CD8-positive, alpha-beta memory T cell (primary cell): ENCODE measurements at places on chromosomes 11 and 22.

GRCh38 chr11:22582151-22582410 is 43.5 kb downstream of the FANCF start:
- no peak for DNase-seq

- DNase-seq: no peak
Observed at GRCh38 chr22:23704829-23705228, 14.0 kb downstream of the RGL4 start.

DNA sequence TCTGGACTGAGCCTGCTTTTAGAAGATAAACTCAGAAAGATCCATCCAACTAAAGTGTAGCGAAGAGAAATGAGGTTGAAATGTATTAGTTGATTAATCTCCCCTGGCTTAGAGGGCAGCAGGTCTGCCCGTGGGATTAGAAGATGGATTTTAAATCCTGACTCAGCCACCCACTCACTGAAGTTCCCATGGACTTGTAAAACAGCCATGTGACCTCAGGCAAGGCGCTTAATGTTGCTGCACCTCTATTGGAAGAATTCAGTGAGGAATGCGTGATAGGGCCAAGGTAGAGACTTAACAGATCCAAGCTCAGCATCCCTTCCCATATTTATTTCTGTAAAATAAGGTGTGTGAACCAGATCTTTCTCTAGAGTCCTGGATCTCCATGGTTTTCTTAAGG is 45.1 kb upstream of the ELF5 start:
- no peak for DNase-seq

GRCh38 chr22:28478564-28478963 is 201.1 kb downstream of the TTC28 start:
- no peak for DNase-seq

DNA sequence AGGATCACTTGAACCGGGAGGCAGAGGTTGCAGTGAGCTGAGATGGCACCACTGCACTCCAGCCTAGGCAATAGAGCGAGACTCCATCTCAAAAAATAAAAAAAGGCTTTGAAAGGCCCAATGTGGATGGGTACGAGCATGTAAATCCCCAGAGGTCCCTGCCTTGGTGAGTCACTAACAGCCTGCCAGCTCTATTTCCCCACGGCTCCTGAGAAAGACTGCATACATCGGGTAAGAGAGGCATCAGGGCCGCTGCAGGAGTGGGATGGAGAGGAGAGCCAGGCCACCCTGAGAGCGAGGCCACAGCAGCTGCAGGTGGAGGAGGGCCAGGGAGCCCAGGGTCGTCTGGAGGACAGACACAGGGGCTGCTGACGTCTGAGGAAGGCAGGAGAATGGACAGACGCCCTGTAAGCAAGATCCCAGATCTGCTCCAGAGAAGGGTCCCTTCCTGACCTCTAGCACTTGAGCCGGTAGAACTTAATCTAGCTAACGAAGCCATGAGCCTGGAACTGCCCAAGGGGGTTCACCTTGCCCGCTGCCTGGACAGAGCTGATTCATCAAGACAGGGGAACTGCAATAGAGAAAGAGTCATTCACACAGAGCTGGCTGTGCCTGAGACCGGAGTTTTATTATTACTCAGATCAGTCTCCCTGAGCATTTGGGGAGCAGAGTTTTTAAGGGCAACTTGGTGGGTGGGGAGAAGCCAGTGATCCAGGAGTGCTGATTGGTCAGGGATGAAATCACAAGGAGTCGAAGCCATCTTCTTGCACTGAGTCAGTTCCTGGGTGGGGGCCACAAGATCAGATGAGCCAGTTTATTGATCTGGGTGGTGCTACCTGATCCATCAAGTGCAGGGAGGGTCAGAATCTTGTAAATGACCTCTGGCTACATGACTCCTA is 5.1 kb upstream of the KRTAP5-9 start:
- no peak for DNase-seq

DNA sequence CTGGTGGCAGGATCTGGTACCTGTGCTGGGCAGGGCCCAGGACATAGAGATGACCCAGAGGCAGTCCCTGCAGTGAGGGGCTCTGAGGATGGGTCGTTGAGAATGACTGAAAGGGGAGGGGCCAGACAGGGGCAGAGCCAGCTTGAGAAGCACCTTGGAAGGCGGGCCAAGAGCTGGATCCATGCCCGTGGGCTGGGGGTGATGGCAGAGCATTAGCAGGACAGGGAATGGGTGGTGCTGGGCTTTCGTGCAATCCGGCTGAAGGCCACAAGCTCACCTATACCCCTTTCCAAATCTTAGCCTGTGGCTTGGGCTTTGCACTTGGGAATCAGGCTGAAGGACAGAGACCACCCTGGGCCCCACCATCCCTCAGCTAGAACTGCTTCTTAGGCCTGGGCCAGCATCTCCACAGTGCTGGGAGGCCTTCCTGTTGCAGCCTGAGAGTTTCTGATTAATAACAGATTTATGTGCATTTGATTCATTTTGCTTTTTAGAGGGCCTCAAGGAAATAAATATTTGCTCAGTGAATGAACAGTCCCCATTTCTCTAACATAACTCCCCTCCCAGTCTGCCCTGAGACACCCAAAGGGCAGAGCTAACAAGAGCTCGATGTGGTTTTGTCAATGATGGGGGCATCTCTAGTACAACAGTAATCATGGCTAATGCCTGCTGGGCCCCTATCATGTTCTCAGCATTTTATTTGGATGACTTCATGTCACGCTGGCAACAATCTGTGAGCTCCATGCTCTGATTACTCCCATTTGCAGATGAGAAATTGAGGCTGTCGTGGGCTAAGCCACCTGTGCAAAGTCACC is 39.3 kb downstream of the RIBC2 start:
- no peak for DNase-seq

GRCh38 chr11:127600674-127601073 is 600.1 kb upstream of the KIRREL3 start:
- DNase-seq: no peak
